ENCODE measurements at places on chromosomes 3 and 15.

- no peak for DNase-seq
Observed at GRCh38 chr3:23086331-23086730, 116.8 kb upstream of the UBE2E2 start.

DNA sequence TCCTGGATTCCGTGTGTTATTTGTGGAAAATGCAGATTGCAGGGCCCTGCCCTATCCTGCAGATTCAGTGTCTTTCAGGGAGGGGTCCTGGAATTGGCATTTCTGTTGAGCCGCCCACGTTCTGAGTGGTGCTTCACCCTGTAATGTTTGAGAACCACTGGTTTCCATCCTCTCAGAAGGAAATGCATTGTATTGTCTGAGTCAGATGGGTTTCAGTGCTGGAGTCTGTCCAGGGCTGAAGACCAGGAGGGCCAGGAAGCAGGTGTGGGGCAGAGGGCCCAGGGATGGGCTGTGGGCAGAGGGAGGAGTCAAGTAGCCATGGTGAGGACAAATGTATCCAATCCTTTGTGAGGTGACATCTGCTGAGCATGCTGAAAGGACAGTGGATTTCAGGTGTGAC lies 123.8 kb downstream of the SV2B start:
- DNase-seq: no peak

DNA sequence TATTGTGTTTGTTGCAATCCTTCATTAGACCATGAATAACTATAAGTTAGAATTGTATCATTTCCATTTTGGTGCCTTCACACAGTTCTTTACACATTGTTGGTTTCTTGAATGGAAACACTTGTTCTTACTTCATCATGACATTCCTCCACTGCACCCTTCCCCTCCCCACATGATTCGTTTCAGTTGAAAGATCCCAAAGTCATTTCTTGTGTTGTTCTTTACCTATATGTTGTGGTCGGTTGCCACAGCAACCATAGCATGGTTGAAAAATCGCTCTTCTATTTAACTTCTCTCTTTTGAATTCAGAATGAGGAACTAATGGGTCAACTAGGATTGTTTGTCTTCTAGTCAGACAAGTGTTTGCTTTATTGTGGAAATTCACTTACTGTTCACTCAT lies 103.3 kb downstream of the IL1RAP start:
- no peak for DNase-seq

GRCh38 chr15:63544258-63545026 lies 40.0 kb downstream of the USP3 start:
- no peak for DNase-seq

- DNase-seq: peak; percentile 53
Observed at GRCh38 chr3:70882104-70882503, 569.7 kb upstream of the MDFIC2 start.

DNA sequence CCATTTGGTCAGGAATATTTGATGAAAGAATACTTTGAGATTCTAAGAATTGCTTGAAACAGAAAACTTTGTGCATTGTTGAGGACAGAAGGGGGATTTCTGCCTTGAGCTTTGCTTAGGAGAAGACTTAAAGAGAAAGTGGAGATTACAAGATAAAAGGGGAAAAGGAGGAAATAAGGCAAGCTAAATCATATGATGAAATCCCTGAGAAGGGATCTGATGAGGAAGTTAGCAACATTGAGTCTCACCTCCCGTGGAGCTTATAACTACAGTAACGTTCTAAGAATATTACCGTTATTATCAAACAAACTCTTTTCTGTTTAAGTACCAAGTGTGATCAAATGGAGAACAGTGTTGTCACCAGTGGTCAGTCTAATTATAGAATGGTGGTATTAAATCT lies 414.7 kb upstream of the NAALADL2 start:
- no peak for DNase-seq

- DNase-seq: no peak
Observed at GRCh38 chr3:122628567-122628966, 51.1 kb downstream of the PARP15 start.

- no peak for DNase-seq
Observed at GRCh38 chr3:148598619-148599018, 99.1 kb upstream of the AGTR1 start.

GRCh38 chr3:47523310-47524073 lies 10.0 kb upstream of the ELP6 start:
- no peak for DNase-seq

DNA sequence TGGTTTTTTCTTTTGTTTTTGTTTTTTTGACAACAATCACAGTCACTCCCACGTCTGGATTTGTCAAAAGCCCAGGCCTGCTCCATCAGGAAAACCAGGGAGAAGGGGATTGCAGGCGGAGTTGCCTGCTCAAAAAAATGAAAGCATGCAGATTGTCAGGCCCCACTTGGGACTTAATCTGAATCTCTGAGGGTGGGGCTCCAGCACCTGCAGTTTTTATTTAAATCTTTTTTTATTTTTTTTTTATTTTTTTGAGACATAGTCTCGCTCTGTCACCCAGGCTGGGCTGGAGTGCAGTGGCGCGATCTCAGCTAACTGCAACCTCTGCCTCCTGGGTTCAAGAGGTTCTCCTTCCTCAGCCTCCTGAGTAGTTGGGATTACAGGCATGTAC lies 140.9 kb downstream of the FOXP1 start:
- DNase-seq: no peak

DNA sequence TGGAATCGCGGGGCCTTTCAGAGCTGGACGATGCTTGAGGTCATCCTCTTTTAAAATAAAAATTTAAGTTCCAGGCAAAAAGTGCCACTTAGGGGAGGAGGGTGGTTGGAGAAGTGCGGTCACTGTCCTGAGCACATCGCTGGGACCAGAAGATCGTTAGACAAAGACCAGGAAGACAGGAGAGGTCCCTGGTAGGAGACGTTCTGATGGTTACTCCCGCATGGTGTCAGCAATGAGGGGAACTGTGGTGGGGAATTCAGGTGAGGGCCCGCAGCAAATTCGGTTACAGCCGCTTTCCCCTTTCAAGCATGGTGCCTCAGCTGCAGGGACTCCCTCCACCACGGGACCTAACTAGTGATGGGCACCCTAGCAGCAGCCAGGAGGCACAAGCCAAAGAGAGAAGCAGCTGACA lies 1.0 kb upstream of the ISY1 start:
- DNase-seq: no peak

- DNase-seq: no peak
Observed at GRCh38 chr3:126549861-126550487, 8.8 kb downstream of the C3orf22 start.

GRCh38 chr15:83733206-83733605 lies 79.3 kb downstream of the ADAMTSL3 start:
- DNase-seq: no peak

DNA sequence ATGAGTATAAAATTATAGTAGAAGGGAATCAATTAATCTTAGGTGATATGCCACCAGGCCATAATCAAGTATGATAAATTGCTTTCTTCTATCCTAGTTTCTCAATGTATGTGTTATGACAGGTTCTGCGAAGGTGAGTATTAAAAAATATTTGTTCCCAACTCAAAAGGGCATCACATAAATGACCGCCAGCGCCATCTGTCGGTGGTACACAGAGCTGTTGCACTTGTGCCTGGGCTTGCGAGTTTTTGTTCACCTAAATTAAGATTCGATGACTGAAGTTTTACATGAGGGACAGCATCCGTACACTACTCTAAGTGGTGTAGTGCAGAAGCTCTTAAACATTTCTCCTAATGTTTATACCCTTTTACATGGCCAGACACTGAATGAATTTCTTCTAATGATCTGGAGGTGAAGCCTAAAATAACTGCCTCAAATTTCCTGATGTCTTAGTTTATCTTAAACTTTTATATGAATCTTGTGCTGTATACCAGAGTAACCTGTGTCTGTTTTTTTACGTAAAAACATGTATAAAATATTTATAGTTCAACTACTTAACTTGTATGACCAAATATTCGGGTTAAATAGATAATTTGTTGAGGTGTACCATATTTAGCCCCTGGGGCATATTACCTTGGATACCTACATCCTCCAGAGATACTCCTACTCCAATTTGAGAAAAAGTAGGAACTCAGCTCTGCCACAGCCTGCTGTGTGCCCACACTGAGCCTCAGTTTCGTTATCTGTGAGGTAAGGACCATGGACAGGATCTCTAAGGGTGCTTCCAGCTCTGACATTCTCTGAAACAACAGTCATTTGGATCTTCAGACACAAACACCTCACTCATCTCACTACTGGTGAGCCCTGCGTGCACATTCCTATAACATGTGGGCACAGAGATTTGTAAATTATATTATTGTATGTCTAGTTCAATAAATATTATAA lies 365.6 kb downstream of the MAGI1 start:
- peak; percentile 45 for DNase-seq

GRCh38 chr15:53115563-53115962 lies 325.4 kb upstream of the ONECUT1 start:
- no peak for DNase-seq

- DNase-seq: no peak
Observed at GRCh38 chr3:35562141-35562540, 77.2 kb upstream of the ARPP21 start.

DNA sequence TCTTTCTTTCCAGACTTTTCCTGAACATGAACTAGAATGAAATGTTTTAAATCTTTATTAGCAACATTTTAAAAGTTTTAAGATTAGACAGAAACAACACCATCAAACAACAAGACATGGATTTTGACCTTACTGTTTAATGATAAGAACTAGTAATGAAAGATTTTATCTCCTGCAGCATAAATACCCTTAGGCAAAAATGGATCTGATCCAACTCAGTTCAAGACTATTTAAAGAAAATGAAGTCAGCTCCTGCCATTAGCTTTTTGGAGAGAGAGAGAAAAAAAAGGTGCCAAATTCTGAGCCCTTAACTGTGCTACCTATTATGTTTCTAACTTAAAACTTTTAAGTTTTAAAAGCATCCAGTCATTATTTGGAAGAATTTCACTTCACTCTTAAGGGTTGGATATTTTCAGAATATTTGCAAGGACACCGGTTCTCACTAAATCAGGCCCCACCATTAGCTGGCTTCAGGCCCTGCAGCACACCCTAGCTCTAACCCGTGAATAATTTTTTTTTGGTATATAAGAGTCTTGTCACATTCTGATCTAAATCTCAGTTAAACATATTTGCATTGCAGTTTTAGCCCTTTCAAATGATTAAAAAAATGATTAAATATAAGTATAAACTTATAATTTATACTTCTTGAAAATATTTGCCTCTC lies 60.0 kb downstream of the NR1I2 start:
- no peak for DNase-seq

DNA sequence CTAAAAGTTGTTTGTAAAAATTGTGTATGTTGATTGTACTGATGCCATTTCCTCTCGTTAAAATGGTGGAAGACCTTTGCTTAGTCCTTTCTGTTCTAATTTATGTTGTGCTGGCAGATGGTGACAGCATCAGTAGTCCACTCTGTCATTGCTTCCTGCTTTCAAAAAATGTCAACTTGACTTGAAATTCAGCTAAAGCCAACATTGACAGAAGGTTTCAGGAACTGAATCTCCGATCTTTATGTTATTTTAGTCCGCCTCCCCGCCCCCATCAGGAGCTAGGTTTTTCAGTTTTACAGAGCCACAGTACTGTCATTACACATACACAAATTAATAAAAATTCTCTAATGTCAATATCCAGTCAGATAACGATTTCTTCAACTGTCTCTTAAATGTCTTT lies 1.5 kb downstream of the CEP63 start:
- no peak for DNase-seq

DNA sequence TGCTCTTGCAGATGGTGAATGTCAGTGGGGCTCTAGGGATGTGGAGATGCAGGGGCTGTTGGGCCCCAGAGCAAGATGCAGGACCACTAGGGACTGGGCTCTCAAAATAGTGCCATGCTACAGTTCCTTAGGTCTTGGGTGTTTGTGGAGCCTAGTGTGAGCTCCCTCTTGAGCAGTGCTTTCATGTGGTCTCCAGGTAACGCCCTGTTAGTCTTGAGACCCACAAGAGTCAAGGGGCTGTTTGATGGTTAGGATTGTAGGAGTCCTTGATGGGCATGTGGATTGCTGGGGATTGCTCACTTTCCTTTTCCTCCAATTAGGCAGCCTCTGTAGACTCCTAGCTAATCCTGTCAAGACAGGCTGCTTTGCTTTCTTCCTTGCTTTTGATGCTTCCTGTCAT lies 56.0 kb downstream of the CCDC66 start:
- no peak for DNase-seq

DNA sequence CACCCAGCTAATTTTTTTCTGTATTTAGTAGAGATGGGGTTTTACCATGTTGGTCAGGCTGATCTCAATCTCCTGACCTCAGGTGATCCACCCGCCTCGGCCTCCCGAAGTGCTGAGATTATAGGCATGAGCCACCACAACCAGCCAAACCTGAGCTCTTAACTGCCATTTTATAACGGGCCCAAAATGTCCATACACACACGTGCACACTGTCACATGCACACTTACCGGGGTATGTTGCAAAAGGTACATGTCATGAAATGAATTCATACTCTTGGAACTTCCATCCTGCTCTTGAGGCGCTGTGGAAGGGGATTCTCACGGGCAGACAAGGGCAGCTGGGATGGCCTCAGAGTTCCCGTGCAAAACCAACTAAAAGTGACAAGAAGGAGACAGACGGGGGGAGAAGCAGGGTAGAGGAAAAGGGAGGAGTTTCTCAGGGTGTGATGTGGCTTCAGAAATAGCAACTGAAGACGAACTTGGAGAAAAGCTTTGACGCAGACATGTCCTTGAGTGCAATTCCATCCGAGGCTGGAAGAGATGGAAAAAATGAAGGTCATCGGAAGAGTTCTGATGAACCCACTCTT lies 110.9 kb downstream of the BDH1 start:
- no peak for DNase-seq

DNA sequence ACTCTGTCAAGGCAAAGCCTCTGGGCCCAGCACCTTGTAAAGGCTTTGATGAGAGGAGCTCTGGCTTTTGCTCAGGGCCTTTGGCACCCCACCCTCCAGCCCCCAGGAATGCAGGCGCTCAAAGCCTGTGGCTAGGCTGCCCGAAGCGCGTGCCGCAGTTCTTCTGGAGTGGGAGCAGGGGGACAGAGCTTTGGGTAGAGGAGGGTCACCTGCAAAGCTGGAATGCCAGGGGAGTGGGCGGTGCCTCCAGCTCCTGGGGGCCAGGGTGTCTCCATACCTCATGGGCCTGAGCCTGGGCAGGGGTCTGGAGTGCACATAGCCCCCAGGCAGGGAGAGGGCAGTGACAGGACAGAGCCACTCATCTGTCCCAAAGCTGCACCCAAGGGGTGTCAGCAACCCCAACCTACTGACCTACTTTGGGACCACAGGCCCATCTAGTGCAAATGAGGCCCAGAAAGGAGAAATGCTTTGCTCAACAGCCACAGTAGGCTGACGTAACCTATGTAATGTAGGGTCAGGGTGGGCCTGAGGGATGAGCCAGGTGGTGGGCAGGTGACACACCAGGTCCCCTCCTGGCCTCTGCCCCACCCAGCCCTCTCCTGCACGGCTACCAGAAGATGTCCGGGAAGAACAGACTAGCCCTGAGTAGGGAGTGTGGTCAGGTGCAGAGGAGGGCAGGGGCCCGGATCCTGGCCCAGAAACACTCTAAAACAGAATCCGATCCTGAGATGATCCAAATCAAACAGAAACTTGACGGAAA lies 2.2 kb upstream of the CALML4 start:
- no peak for DNase-seq
